Renal pelvis (tissue), 12 donors: ENCODE measurements at places on chromosomes 4 and X.

GRCh38 chr4:57865264-57865663 is 755.1 kb upstream of the IGFBP7 start:
- no peak for DNase-seq

DNA sequence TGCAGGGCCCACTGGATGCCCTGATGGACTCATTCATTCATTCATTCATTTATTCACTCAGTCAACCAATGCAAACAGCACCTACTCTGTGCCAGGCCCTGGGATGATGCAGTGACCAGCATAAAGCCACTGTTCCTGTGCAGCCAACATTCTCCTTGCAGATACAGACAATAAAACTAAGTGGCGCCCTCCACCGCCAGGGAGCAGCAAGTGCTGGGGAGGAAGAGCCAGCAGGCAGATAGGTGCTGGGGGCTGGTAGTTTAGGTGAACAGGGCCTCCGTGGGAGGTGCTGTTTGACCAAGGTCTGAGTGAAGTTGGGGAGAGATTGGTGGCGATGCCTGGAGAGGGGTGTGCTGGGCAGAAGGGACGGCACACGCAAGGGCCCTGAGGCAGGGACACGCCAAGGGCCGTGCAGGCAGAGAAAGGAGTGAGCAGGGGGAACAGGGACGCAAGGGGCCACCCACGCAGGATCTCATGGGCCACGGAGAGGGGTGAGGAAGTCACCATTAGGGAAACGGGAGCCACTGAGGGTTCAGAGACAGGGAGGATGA is 65.5 kb downstream of the WFS1 start:
- no peak for DNase-seq

DNA sequence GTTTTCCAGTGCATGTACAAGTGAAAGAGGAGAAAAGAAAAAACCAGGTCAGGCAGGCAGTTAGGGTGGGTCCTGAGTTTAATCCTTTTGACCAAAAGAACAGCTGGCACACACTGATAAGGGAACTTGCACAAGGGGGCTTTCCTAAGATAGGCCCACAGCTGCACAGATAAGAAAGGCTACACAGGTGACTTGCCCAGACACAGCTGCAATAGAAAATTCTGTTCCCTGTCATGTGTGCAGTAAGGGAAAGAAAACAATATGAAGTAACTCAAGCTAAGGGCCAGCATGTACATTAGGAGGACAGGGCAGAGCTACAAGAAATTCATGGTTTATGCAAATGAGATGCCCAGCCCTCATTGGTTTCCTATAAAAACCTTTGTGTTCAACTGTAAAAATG is 32.9 kb downstream of the LUZP4 start:
- DNase-seq, result no peak

GRCh38 chrX:14352511-14352910 is 176.8 kb upstream of the GLRA2 start:
- no peak for DNase-seq

DNA sequence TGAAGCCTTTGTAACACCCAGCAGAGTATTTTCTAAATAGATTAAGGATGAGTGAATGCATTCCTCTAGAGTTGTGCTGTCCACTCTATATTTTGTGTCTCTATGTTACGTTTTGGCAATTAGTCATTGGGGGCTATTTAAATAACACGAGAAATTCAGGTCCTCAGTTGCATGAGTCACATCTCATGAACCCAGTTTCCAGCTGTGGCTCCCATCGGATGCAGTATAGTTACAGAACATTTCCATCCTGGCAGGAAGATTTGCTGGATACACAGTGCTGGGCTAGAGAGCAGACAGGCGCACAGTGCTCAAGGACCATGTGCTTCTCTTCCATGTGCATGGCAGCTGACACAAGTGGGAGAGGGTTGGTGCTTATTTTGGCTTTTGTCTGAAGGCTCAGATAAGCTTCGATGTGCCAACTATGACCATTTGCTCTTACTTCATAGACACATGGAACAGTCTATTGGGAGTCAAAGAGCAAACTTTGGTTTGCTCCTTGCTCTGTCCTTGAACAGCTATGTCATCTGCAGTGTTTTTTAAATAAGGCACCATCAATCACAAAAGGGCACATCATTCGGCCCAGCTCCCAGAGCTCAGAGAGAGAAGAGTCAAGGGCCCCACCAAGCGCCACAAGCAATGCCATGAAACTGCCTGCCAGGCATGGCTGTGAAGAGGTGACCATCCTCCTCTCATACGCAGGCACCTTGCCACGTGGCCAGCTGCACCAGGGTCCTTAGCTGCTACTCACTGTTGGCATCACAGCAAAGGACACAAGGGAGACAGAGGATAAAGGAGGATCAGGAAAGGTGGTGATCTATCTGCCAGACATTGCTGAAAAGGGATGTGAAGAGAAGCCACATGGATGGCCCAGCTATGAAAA is 8.1 kb upstream of the STS start:
- no peak for DNase-seq

- DNase-seq, result no peak
These were observed 63.9 kb downstream of the PPP3CA start for GRCh38 chr4:101283434-101283833.

GRCh38 chrX:10423716-10424115 is 196.7 kb downstream of the MID1 start:
- DNase-seq, result no peak

DNA sequence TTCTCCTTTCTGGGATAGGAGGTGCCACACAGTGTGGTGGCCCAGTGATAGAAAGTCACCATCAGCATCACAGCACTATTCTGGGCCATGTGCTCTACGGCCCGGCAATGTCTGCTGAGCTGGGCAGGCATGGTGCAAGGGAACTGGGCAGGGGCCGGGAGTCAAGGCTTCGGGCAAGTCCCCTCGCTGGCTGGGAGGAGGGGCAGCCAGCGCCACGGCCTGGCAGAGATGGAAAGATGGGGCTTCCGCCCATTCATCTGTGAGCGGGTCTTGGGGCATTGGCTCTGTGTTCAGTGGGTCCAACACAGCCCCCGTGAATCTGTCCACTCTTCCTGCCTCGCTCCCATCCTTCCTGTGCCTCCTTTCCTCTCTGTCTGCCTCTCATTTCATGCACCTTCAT is 7.1 kb upstream of the ATP2B3 start:
- DNase-seq, result no peak

- no peak for DNase-seq
These were observed 22.7 kb downstream of the KLF3 start for GRCh38 chr4:38686682-38687081.

GRCh38 chr4:39609454-39609931 is 29.2 kb downstream of the SMIM14 start:
- DNase-seq, result no peak

GRCh38 chr4:168886351-168886750 is 123.7 kb downstream of the CBR4 start:
- no peak for DNase-seq

GRCh38 chrX:13115146-13115855 is 70.9 kb upstream of the FAM9C start:
- DNase-seq, result no peak

DNA sequence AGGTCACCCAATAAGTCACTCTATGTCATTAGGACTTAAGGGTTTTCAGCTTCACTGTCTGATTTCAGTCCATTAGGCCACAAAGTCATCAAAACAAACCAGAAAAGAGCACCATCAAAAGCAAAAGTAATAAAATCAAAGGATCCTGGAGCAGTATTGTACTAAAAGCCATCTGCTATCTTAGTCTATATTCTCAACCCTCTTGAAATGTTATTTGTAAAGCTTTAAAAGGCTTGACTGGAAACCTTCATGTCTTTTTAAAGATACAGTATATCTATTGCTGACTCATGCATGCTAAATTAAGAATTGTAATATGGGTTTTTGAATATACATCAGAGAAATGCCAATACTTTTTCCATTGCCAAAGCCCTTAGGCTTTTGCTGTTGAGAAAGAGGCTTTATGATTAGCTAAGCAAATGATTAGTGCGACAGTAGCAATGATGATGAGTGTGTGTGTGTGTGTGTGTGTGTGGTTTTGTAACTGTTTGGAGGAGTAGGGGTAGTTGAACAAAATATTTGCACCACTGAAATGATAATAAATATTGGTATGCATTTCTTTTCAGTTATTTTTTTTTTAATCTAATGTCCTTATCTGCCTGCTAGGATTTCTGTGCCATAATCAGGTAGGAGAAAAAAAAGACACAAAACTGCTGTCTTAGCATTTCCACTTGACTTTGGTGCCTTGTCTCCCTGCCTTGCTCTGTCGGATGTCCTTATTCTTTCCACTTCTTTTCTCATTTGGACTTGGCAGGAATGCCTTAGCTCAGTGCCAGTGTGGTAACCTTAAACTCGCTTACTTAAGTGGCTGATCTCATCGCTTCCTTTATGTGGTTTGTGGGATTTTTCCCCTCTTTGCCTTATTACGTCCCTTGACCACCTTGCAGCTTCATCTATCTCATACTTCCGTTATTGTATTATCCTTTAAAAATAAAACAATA is 119.7 kb downstream of the PCDH7 start:
- DNase-seq, result no peak

GRCh38 chrX:155215443-155216178 is 649 bp upstream of the VBP1 start:
- DNase-seq, result no peak

- DNase-seq, result no peak
These were observed 212 bp downstream of the CLCN4 start for GRCh38 chrX:10157032-10157341.

- no peak for DNase-seq
These were observed 64.8 kb upstream of the CXXC4 start for GRCh38 chr4:104559502-104559901.

GRCh38 chrX:16267431-16267830 is 100.2 kb downstream of the MAGEB17 start:
- DNase-seq, result no peak
